ENCODE measurements at places on chromosomes 11 and 22.

- peak; percentile 91 for DNase-seq
Observed at GRCh38 chr11:12724301-12725054, 50.3 kb downstream of the TEAD1 start.

GRCh38 chr22:47294222-47294532 is 531.7 kb downstream of the TBC1D22A start:
- peak; percentile 23 for DNase-seq

GRCh38 chr22:48706934-48707762 is 1120.5 kb downstream of the BRD1 start:
- DNase-seq: no peak

- DNase-seq: no peak
Observed at GRCh38 chr11:100957499-100957898, 172.1 kb downstream of the PGR start.

DNA sequence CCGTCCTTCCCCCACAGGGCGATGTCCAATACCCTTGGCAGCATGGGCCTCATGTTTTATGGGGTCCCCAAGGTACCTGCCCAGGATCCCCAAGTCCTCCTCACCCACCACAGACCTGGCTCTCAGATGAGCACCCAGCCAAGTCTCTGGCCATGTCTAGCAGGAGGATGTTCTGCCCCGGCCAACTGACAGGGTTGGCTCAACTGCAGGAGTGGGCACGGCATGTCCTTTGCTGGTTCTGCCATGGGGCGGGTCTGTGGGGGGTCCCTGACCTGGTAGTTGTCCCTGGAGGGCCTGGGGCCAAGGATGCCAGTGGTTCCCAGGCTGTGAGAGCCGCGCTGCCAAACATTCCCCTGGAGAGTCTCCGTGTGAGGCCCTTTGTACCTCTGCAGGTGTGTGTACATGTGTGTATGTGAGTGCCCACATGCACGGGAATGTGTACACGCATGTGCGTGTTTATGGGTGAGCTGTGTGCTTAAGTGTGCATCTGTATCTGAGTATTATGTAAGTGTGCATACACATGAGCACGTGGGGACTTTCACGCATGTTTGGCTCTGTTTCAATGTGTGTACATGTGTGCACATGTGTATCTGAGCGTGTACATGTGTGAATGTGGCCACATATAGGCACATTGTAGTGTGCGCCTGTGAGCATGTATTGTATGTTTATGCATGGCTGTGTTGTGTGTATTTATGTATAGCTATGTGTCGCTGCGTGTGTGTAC is 85.5 kb downstream of the KCNQ1 start:
- DNase-seq: no peak

- DNase-seq: no peak
Observed at GRCh38 chr11:125090816-125091215, 20.6 kb downstream of the TMEM218 start.

GRCh38 chr11:116130122-116130521 is 625.9 kb upstream of the CADM1 start:
- no peak for DNase-seq

DNA sequence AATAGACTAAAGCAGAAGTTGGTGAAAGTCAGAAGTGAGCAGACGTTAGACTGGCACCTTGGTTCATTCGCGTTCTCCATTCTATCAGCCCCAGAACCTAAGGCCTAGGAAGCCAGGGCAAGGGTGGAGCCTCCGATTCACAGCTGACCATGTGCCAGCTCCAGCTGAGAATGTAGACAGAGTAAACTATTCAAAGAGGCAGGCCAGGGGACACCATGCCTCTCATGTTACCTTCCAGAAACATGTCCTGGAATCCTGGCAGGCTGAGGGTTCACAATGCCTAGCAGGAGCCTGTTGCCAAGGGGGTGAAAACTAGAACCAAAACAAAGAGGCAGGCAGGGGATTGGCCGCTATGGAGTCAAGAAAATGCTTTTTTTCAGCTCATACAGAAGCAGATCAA is 224.4 kb upstream of the POU2AF2 start:
- DNase-seq: no peak

DNA sequence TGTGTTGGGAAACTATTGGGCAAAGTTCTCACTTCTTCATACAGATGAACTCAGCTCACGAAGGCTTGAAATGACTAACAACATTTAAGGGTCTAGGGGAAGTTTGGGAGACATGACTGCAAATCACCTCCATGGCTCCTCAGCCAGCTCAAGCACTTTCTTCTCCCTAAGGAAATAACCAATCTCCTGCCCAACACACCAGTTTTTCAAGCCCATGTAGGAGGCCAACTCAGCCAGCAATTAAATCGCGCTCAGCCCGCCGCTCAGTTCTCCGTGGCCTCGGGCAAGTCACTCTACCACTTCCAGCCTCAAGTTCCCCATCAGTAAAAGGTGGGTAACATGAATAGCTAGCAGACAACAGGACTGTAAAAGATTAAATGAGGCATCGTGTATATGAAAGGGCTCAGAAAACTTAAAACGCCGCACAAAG is 796 bp downstream of the POLDIP3 start:
- DNase-seq: peak; percentile 57

GRCh38 chr11:105718641-105719040 is 108.8 kb downstream of the GRIA4 start:
- peak; percentile 86 for DNase-seq
